H7 (cell line): ENCODE measurements at places on chromosomes 7 and 10. TPM values are rescaled to one million over a fixed set of nuclear protein-coding genes. Genes with fewer than 3 reads are reported as not detected.

- peak; percentile 96 for DNase-seq
These were observed 12.5 kb downstream of the SFRP5 start for GRCh38 chr10:97759158-97759887.

- DNase-seq: no peak
These were observed 13.7 kb upstream of the GFRA1 start for GRCh38 chr10:116286626-116287200.

GRCh38 chr7:98110249-98111022, 3.8 kb downstream of the LMTK2 start:
- peak; percentile 29 for DNase-seq

HERPUD2 gene
- 15.9 and 16.7 TPM in 2 replicates for total RNA-seq

- DNase-seq: no peak
These were observed 65.0 kb downstream of the RAPGEF5 start for GRCh38 chr7:22291977-22292376.

DNA sequence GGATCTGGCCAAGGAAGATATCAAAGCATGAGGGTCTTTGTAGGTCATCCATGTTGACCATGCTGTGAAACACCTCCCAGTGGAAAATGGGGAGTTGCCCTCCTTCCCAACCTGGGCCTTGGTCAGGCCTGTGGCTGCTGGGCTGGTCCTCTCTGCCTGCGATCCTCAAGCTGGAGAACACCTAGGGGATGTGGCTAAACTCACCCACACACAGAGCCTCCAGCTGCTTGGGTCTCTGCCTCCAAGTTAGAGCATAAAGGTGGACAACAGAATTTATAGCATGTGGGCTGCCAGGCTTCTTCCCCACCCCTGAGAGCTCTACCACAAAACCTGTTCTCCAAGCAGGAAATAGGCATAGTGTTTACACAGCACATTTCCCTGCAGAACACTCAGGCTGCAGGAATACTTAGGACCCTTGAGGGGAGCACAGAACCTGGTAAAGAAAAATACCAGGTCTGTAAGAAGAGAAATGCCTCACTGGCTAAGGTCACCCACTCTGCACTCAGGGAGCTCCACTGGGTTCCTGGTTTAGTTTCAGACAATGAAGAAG, at the start of gene SFTPA2:
Gene SFTPA2, minus strand, starts transcription at position 248 of the 550 bp plus-strand sequence. CDS start 924 bp downstream, outside the sequence.
- DNase-seq: no peak

DNA sequence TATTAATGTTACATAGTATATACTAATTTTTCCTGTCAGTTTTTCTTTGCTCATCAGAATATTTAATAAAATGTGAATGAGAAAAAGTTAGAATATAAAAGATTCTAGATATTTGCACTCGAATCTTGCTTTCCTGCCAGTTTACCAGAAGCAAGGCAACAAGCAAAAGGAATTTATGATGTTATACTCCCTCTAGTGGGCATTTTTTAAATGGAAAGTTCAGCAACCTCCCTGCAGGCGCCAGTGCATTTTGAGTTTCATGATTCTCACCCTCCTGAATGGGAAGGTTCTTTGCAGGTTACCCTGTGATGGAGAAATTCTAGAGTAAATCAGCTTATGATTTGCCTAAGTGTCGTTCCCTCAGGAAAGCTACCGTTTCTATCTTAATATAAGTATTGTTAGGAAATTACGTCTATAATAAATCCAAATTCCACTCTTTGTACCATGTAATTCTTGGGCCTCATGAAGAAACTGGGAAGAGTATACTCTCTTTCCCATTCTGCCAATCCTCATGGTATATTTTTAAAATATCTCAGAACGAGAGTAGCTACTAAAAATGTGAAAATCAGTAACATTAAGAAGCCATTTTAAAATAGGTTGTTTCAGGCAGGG, 350.0 kb downstream of the CRPPA start:
- DNase-seq: no peak

DNA sequence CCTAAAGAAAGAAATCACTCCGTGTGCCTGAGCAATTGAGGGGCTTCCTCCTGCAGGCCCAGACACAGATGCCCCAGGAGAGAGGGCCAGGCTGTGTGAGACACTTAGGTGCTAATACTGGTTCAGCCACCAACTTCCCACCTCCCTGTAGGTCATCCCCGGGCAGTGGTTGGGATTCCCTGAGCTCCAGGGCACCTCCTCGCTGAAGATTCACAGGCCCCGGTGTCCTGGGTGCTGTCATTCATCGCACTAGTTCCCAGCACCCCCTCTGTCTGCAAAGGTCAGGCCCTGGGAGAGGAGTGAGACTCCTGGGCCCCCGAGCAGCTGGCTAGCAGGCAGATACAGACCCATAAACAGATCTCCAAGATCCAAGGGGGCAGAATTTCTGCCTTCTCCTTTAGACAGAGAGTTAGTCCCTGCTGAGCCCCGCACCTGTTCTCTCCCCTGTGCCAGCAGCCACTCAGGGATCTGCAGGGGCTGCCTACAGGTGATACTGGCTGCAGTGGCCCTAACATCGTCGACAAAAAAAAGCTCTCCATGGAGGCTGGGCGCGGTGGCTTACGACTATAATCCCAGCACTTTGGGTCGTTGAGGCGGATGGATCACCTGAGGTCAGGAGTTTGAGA, 38.2 kb upstream of the GTF2I start:
- DNase-seq: peak; percentile 41

DNA sequence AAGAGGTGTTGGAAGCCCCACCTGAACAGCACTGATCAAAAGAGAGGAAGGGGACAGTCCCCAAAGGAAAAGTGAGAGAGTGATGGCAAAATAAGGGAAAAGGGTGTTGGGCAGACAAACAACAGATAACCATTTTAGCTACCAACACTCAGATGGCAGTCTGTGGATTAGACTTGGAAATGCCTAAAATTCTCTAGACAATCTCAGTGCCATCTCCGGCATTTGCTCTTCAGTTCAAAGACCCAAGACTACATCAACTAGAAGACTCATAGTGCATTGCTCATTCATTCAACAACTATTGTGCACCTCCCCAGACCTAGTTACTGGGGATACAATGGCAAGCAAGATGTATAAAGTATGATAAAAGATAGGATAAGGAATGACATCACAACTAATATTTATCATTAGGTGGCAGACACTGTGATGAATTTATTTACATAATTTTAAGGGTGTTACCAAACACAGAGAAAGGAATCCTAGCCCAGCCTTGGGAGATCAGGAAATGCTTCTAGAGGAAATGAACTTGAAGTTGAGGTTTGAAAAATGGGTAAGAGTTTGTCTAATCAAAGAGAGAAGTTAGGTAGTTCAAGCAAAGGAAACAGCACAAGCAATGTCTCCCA, 109.3 kb upstream of the ARID5B start:
- DNase-seq: no peak

OR13A1 gene
- not detected in 2 replicates for total RNA-seq

GRCh38 chr7:96273716-96274115, 48.2 kb downstream of the SLC25A13 start:
- DNase-seq: no peak

DNA sequence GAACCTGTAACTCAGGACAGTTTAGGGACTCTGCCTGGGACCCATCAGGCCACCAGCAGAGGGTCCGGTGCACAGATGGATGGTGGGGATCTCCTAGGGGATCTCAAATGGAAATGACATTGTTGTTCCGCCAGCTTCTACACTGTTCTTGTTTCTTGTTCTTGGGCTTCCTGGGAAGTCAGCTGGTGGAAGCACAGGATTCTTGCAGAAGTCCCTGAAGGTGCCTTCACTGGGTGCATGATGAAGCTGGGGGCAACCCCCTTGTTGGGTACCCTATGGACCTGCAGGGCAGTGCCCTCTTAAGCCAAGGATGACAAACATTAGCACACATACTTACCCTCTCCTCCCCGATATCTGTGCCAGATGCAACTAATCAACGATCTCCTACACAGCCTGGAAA, 18.6 kb downstream of the SFTPD start:
- no peak for DNase-seq

DNA sequence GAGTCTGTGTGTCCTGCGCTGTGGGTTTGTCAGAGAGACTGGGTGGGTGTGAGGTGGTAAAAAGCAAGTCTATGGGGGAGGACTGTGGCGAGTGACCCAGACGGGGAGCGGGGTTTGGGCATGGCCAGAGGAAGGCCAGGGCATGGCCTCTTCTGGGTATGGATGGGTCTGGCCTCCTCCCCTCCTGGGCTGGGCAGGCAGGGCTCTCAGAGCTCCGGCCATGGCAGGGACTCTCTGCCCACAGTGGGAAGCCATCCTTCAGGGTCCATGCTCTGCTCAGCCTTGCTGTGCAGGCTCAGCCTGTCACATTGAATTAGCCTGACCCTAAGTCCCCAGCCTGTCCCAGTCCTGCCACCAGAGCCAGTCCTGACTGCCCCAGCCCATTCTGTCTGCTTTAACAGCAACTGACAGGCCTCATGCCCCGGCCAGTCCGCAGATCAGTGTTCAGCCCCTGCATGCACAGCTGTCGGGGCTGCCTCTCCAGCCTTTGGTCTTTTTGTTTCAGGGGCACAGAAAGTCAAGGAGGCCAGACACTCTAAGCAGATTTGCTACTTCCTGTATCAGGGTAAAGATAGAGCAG, 7.9 kb downstream of the ANTXRL start:
- DNase-seq: no peak

SDK1 gene
- 2.4 and 4.1 TPM in 2 replicates for total RNA-seq

- DNase-seq: no peak
These were observed 53.1 kb downstream of the UNCX start for GRCh38 chr7:1285556-1286301.

DNA sequence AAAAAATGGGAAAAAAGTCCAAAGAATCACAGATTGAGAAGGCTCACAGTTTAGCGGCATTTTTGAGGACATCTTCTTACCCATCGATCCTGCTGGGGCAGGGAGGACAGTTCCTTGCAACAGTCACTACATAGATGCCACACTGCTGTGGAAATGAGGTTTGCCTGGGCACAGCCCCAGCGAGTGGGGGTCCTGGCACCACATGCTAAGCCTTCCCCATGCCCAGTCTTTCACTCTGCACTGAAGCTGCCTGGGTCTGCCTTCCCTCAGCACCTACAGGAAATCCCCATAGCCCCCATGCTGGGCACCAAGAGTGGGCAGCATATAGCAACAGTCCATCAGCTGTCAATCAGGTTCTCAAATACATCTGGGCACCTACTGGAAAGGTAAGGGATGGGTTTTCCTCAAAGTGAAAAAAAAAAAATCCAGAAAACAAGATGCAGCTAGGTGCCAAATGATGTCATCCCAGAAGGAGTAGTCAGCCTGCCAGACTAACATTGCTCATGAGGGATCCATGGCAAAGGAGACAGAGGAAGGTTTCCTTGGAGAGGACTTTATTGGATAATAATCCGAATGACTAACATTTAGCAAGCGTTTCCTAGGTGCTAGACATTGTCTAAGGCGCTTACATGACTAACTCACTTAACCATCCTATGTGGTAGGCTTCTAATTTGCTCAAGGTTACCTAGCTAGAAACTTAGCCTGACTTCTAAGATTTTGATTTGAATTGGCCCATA, 125.7 kb upstream of the CXCL12 start:
- DNase-seq: no peak

GRCh38 chr10:109480836-109481235, 442.5 kb downstream of the XPNPEP1 start:
- no peak for DNase-seq
